ENCODE measurements at places on chromosomes 3 and 15.
A peak's percentile ranks its signal among the peaks of the same experiment; 100 is the strongest.

DNA sequence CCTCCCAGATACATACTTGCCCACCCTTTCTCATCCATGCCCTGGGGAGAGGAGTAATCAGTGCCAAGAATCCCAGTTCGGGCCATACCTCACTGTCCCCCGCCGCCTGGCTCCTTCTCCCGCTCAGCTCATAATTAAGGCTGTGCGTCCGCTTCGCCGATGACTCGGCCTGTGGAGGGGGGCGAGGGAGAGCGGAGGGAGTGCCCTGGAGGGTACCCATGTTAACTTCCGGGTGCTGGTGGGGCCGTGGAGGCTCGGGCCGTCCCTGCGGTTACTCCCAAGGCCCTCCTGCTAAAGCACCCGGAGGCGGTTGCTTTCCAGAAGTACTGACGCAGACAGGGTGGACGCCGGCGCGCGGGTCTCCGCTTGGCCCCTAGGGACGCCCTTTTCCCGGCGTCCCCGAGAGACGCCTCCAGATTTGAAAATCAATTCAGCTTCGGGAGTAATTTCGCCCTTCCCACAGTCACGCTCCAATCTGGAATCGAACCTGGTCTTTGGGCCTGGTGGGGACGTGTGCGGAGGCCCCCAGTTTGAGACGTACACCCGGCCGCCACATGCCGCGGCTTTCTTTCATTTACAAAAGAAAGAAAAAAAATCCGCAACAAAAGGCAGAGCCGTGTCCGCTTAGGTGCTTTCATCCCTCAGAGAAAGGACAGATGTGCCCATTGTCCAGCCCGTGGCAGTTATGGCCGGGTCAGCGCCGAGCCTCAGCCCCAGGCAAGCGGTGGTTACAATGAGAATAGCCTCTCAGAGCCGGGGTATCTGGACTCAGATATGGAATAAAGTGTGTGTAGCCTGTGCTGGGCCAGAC, 1.0 kb upstream of the ONECUT1 start:
- DNase-seq = no peak

- DNase-seq = no peak
These were observed 105.4 kb downstream of the HMG20A start for GRCh38 chr15:77525907-77526594.

GRCh38 chr3:46895204-46895660, 17.7 kb downstream of the PTH1R start:
- DNase-seq = peak; percentile 50

DNA sequence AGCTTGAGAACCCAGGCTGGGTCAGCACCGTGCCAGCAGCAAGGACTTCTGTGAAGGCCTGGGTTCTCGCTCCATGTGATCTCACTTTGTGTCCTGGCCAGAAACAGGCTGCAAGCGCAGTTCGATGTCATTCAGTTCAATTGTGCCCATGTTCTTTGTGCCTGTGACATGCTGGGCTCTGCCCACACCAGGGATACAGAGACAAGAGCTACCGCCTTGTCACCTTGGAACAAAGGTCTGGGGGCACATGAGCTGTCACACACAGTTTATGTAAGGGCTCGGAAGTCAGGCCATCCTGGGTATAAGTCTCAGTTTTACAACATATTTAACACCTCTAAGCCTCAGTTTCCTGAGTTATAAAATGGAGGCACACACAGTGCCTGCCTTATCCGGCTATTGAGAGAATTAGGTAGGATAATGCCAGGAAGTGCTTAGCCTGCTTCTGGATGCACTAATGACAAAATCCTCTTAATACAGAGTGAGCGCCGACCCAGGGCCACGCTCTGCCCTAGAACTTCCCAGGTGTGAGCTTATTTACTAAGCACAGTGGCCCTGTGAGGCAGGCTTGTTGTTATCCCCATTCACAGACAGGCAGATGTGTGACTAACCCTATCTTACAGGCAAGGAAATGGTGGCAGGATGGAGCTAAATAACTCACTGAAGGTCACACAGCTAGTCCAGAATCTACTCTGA, 50.4 kb upstream of the LIMD1 start:
- no peak for DNase-seq

- peak; percentile 25 for DNase-seq
These were observed 55.3 kb upstream of the CA12 start for GRCh38 chr15:63436872-63437375.

GRCh38 chr3:108177536-108177935, 44.7 kb downstream of the IFT57 start:
- no peak for DNase-seq

Data from stimulated activated CD8-positive, alpha-beta memory T cell treated with anti-CD3 and anti-CD28 coated beads, Interleukin-7, amount 100 ng/mL, for 48 hours (primary cell).